ENCODE measurements at places on chromosomes 1 and 21.

GRCh38 chr1:236951672-236952071 is 52.6 kb downstream of the MT1HL1 start:
- DNase-seq: peak; percentile 86

- DNase-seq: no peak
Measured at GRCh38 chr1:57162607-57163261, 196.9 kb upstream of the C8B start.

DNA sequence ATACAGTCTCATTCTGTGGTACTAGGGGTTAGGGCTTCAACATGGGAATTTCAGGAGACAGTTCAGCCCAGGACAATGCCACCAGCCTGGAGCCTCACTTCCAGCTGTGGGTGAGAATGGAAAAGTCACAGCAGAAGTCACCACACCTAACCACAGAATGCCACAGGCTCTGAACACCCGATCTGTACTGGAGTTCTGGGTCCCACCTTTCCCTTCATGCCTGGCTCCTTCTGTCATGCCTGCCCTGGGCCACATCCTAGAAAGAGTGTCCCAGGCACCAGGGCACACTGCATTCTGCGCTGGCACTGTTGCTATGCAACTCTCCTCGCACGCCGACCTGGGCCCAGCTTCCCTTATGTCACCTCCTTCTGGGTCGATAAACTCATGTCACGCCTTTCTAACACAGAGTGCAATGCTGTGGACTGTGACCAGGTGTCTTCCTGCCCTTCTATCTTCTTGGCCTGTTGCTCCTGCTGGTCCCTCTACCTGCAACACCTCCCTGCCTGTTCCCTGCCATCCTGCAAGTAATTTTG is 21.2 kb downstream of the RCSD1 start:
- DNase-seq: no peak

DNA sequence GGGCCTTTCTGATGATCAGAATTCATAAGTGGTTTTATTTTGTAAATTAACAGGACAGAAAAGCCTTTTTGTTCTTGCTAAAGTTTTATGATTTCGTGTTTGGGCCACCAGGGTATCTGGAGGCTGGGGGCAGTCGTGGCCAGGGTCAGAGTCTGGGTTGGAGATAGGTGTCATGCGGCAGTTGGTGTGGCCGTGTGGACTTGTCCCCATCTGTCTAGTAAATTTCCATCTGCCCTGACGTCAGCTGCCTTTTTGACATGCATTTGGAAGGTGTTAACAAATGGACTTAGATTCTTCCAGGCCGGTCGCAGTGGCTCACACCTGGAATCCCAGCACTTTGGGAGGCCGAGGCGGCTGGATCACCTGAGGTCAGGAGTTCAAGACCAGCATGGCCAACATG is 56.8 kb downstream of the SKI start:
- DNase-seq: peak; percentile 20

DNA sequence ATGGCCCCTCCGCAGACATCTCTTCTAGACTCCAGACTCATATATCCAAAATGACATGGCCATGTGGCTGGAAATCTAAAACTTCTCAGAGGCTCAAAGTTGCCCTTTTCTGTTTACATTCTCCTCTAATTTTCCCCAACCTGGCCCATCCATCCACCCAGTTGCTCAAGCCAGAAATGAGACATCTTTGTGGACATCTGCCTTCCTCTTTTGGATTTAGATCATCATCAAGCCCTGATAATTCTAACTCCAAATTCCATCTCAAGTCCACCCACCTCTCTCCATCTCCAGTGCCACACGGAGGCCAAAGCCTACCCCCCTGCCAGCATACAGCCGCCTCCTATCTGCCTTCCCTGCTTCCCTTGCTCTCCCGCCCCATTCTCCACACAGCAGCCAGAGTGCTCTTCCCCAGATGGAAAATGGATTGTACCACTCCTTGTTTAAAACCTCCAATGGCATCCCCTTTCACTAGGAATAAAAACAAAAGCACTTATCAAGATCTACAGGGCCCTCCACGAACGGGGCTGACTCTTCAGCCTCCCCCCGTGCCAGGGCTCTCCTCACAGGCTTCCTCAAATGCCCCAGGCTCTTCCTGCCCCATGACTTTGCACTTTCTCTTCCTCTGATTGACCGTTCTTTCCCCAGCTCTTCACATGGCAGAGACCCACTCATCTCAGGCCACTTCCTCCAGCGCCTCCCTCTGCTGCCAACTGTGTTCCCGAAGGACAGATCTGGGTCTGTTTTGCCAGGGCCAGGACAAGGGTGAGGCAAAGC is 40.1 kb downstream of the SYT6 start:
- DNase-seq: no peak

DNA sequence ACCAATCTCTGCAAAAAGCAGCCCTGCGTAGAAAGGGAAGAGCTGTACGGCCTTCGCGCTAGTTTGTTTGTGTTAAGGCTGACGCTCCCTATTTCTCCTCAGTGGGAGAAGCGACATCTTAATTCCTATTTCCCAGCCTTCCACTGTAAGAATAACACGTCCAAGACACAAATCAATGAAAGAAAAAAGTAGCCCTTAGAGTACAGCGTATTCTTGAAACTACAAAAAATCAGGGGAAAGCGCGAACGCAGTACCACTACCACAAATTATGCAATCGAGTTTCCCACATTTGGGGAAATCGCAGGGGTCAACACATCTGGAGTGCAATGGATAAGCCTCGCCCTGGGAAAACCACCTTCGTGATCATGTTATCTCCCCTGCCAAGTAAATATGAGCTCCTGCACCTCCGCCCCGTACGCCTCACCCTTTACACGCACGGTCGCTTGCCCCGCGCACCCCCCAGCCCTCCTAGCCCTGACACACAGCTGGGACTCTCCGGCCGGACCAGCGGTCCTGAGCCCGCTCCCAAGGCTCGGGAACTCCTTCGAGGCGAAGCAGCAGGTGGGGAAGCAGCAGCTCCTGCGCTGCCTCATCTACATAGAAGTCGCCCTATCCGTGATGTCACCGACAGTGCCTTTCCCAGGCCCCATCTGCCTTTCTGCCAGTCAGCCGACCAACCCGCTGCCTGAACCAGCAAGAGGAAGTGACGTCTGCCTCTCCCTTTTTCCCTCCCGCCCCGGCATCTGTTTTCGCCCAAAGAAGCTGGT is 94.7 kb downstream of the PPIAL4G start:
- peak; percentile 99 for DNase-seq
